Panc1 (cell line): ENCODE measurements at places on chromosomes 2 and 18. TPM values are rescaled to one million over a fixed set of nuclear protein-coding genes. Genes with fewer than 3 reads are reported as not detected.

- DNase-seq, result no peak
These were observed 95.4 kb downstream of the HNMT start for GRCh38 chr2:138059487-138060300.

The NETO1 gene
- total RNA-seq, result not detected

- DNase-seq, result no peak
These were observed 209.8 kb downstream of the BCL2 start for GRCh38 chr18:63109802-63110201.

GRCh38 chr2:177093371-177093770 is 119.2 kb upstream of the HNRNPA3 start:
- no peak for DNase-seq

The MOGAT1 gene
- not detected for total RNA-seq

The ECEL1 gene
- 2.9 TPM for total RNA-seq

GRCh38 chr2:3638456-3638810 is 19.6 kb upstream of the ALLC start:
- DNase-seq, result no peak
